Activated gamma-delta T cell treated with anti-CD3 and anti-CD28 coated beads, Interleukin-2, amount 50 U/mL, for 16 hours (primary cell): ENCODE measurements at places on chromosomes 4 and X.

GRCh38 chr4:81084634-81085033 is 54.1 kb downstream of the BMP3 start:
- no peak for DNase-seq

GRCh38 chr4:1882850-1883271 is 11.7 kb downstream of the NSD2 start:
- no peak for DNase-seq

DNA sequence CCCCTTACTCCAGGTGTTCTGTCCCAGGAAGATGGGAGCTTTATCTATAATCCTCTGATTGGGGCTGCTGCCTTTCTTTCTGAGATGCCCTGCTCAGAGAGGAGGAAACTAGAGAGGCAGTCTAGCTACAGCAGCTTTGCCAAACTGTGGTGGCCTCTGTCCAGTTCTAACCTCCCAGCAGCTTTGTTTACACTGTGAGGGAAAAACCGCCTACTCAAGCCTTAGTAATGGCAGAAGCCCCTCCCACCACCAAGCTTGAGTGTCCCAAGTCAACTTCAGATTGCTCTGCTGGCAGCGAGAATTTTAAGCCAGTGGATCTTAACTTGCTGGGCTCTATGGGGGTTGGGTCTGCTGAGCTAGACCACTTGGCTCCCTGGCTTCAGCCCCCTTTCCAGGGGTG is 394.9 kb upstream of the PABPC5 start:
- DNase-seq = no peak

DNA sequence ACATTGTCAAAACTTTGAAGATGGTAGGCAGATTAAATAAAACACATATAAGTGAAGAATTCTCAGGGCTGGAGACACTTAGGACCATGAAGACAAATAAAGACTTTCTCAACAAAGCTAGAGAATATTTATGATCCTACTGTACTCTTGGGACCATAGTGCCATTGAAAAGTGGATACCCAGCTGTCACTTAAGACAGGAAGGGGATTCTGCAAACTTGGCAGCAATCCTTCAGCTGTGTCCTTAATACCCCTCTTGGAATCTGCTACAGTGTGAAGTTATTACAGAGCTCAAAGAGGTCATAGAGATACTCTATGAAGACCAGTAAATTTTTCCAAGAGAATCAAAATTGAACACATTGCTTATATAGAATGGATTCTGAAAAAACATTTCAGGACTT is 24.3 kb downstream of the PDE5A start:
- no peak for DNase-seq

DNA sequence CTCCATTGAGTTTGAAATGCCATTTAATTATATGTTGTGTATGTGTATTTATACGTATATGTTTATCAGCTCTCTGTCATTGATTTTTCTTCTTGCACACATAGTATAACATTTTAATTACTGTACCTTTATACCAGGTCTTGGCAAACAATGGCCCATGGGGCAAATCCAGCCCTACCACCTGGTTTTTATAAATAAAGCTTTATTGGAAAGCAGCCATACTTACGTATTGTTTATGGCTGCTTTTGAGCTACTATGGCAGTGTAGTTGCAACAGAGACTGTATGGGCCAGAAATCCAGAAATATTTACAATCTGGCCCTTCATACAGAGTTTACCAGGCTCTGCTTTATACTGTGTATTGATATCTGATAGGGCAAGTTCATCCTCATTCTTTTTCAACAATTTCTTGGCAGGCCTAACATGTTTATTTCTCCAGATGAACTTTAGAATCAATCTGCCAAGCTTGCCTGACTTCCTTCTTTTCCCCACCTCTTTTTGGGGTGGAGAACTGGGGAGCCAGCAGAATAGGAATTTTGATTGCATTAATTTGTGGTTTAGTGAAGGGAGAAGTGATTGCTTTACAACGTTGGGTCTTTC is 15.8 kb downstream of the DCUN1D4 start:
- no peak for DNase-seq

- no peak for DNase-seq
These were observed 18.1 kb downstream of the USP46 start for GRCh38 chr4:52640808-52641565.

GRCh38 chrX:38271154-38271716 is 50.6 kb upstream of the SRPX start:
- no peak for DNase-seq

- no peak for DNase-seq
These were observed 90.3 kb downstream of the CXXC4 start for GRCh38 chr4:104404361-104404760.

GRCh38 chr4:176289561-176289960 is 20.5 kb upstream of the ASB5 start:
- DNase-seq = no peak

- DNase-seq = no peak
These were observed 82.2 kb upstream of the MAGEA10 start for GRCh38 chrX:152220606-152221005.

DNA sequence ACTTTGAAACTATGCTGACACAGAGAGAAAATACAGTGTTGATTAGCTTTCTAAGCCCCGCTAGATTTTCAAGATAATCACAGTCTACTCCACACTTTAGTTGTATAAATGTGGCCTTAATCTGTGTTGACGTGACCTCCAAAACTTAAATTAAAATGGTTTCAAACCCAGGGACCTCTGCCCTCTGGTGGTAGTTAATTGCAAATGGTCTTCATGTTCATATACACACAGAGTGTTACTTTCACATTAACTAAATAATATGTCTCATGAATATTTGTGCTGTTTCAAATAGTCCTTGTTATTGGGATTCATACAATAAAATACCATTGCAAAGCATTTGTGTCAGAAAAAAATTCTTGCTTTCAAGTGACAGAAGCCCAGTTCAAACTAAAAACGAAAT is 64.3 kb downstream of the TASL start:
- no peak for DNase-seq

GRCh38 chr4:44446801-44447562 is 1.6 kb downstream of the KCTD8 start:
- DNase-seq = no peak

GRCh38 chr4:161321706-161322105 is 842.1 kb downstream of the FSTL5 start:
- no peak for DNase-seq

- DNase-seq = no peak
These were observed 97.2 kb downstream of the BLTP1 start for GRCh38 chr4:122249357-122249756.

GRCh38 chr4:133058701-133059100 is 90.4 kb upstream of the PCDH10 start:
- no peak for DNase-seq

- no peak for DNase-seq
These were observed 436.1 kb downstream of the ANKRD50 start for GRCh38 chr4:124276461-124276860.

DNA sequence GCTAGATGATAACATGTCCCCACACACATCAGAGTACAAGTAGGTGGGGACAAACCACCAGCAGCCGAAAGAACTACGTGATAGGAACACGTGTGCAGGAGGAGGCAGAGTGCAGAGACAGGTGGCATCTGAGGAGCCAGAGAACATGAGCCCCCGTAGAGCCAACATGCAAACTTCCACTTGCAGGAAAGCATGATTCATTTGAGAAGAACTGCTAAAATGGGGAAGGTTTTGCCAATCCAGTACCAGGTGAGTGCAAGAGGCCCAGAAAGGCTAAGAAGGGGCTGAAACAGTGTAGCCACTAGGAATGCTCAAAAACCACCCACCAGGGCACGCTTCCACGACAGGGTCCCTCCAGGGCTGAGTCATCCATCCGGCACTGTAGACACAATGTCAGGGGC is 149.8 kb upstream of the TENM3 start:
- DNase-seq = no peak

- no peak for DNase-seq
These were observed 51.2 kb upstream of the RBMXL3 start for GRCh38 chrX:115138040-115138439.

DNA sequence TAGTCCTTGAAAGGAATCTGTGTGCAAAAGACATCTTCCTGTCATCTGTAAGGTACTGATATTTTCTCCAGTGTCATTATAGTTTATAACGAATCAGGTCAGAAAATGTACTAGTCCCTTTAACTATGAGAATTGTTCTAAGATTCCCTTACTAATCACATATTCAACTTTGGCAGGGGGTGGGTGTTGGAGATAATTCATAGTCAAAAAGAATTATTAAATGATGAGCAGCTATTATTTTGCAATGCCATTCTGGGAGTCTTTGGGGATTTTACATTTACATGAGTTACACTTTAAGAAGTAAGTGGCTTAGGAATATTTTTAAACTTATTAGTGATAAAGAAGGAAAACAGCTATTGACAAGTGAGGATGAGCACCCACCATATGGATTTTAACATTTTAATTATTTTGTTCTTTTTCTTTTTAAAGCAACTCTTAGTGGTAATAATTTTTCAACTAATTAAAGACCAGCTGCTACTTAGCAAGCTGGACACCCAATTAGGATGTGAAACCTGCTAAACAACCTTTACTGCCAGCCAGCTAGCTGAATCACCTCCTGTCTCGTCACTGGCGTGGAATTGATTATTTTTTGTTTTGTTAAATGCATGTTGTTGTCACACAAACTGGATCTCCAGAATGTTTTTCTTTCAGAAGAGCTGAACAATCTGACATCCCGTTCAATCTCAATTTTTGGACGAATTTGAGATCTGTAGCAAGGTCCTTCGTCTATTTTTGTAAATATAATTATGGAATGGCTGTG is 219.2 kb downstream of the ARAP2 start:
- no peak for DNase-seq

GRCh38 chr4:19579608-19580007 is 672.1 kb upstream of the SLIT2 start:
- no peak for DNase-seq

DNA sequence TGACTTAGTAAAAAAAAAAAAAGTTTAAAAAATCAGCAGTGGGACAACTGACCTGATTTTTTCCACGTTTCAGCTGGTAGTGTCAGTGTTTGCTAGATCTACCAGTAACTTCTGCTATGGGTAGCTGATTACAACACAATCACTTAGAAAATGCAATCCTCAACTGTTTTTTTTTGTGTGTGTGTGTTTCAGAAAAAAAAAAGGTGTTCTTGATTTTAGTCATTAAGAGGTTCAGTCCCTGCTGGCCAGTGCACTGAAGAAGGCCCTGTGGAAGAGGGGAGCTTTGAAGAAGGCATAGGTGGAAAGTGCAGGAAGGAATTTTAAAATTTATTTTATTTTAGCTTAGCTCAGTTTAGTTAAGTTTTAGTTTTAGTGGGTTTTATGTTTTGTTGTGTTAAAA is 46.9 kb downstream of the SH2D1A start:
- DNase-seq = no peak

GRCh38 chrX:114047558-114047957 is 536.3 kb upstream of the HTR2C start:
- DNase-seq = no peak
